ENCODE measurements at places on chromosomes 16 and 17.

DNA sequence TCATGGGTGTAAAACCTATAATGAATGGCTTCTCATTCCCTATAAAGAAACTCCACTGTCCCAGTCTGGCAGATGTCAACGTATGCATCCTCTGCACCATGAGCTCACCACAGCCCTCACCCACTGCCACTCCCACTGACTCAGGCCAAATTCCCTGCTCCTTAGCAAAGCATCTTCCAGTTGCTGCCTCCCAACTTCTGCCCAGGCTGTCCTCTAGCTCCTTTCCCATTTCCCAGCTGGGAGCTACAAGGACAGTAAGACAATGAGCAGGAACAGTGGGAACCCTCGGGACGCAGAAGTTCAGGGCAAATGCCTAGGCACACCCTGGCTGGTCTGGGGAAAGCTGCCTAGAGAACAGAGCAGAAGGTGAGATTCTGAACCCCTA, 9.1 kb upstream of the THAP11 start:
- no peak for DNase-seq

- no peak for DNase-seq
These were observed 236.4 kb downstream of the HS3ST3A1 start for GRCh38 chr17:13365331-13365730.

DNA sequence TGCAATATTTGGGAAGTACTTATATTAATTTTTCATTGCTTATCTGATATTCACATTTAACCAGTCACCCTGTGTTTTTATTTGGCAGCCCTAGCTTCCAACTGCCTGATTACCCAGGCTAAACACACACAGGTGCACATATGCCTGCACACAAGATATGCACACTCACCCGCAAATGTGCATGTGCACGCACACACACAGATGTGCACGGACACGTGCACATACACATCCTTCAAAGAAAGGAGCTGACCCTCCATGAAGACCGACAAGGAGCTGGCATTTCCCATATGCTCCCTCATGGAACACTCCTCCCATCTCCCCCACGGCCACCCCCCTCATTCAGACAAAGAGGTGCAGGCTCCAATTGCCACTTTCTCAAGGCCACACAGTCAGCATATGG, 242.2 kb downstream of the ENGASE start:
- no peak for DNase-seq

DNA sequence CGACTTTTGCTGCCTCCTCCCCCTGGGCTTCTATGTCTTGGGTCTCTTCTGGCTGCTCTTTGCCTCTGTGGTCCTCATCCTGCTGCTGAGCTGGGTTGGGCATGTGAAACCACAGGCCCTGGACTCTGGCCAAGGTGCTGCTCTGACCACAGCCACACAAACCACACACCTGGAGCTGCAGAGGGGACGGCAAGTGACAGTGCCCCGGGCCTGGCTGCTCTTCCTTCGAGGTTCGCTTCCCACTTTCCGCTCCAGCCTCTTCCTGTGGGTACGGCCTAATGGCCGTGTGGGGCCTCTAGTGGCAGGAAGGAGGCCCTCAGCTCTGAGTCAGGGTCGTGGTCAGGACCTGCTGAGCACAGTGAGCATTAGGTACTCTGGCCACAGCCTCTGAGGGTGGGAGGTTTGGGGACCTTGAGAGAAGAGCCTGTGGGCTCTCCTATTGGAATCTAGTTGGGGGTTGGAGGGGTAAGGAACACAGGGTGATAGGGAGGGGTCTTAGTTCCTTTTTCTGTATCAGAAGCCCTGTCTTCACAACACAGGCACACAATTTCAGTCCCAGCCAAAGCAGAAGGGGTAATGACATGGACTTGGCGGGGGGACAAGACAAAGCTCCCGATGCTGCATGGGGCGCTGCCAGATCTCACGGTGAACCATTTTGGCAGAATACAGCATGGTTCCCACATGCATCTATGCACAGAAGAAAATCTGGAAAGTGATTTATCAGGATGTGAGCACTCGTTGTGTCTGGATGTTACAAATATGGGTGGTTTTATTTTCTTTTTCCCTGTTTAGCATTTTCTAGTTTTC, 2.3 kb downstream of the GP1BA start:
- DNase-seq = no peak

GRCh38 chr17:58706351-58707140, 14.1 kb downstream of the RAD51C start:
- no peak for DNase-seq

DNA sequence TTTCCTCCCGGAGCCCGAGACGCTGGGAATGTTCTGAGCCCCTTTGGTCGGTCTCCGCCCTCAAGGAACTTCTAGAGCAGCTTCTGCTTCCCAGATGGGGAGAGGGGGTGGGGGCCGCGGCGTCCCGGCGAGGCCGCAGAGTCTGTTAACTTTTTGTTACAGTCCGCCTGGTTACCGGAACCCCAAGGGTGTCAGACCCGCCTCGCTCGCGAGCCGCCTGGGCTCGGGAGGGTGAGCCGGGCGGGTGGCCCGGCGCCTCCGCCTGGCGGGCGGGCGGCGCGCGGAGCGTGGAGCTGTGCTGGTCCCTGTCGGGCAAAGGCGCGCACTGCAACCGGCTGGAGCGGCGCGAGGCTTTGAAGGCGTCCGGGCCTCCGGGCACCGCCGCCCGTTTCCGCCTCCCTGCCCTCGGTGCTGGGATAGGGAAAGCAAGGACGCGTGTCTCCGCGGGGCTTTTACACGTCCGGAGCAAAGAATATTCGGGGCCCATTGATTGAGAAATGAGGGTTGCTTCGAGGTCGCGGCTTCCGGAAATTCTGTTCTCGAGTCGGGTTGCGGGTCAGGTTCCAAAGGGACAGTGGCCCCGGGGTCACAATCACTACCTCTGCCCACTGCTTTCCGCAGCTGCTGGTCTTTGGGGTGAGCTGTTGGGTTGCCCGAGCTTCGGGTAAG, 1.7 kb downstream of the HS3ST3B1 start:
- peak; percentile 82 for DNase-seq
